ENCODE measurements at places on chromosomes 16 and 17. TPM values are rescaled to one million over a fixed set of nuclear protein-coding genes. Genes with fewer than 3 reads are reported as not detected.

GRCh38 chr16:78390092-78390491, 290.6 kb downstream of the WWOX start:
- DNase-seq: no peak

DNA sequence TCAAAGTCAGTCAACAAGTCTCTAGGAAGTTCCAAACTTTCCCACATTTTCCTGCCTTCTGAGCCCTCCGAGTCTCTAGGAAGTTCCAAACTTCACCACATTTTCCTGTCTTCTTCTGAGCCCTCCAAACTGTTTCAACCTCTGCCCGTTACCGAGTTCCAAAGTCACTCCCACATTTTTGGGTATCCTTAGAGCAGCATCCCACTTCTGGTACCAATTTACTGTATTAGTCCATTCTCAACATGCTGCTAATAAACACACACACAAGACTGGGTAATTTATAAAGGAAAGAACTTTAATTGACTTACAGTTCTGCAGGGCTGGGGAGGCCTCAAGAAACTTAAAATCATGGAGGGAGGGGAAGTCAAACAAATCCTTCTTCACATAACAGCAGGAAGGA, 169.0 kb upstream of the HS3ST3A1 start:
- DNase-seq: no peak

MMP2 gene
- total RNA-seq: 2.4 TPM

GRCh38 chr17:61174310-61174709, 225.3 kb upstream of the TBX2 start:
- DNase-seq: no peak

DNA sequence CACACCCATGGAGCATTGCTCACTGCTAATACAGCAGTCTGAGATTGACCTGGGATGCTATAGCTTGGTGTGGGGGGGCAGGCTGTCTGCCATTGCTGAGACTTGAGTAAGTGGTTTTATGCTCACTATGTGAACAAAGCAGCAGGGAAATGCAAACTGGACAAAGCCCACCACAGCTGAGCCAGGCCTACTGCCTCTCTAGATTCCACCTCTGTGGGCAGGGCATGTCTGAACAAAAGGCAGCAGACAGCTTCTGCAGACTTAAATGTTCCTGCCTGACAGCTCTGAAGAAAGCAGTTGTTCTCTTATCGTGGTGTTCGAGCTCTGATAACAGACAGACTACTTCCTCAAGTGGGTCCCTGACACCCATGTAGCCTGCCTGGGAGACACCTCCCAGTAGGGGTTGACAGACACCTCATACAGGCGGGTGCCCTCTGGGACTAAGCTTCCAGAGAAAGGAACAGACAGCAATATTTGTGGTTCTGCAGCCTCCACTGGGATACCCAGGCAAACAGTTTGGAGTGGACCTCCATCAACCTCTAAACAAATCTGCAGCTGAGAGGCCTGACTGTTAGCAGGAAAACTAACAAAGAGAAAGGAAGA, 2204.8 kb downstream of the TP53TG3F start:
- DNase-seq: no peak

- no peak for DNase-seq
Measured at GRCh38 chr17:28737770-28738679, 5.8 kb upstream of the TRAF4 start.

STAC2 gene
- total RNA-seq: not detected

PITPNC1 gene
- 111 TPM for total RNA-seq

AIPL1 gene
- not detected for total RNA-seq

GRCh38 chr16:84082835-84083569, 33.7 kb downstream of the MBTPS1 start:
- no peak for DNase-seq

TPSD1 gene
- total RNA-seq: 0.30 TPM

- no peak for DNase-seq
Measured at GRCh38 chr16:73092236-73092781, 44.4 kb upstream of the ZFHX3 start.
